ENCODE measurements at places on chromosomes 5 and 9.

DNA sequence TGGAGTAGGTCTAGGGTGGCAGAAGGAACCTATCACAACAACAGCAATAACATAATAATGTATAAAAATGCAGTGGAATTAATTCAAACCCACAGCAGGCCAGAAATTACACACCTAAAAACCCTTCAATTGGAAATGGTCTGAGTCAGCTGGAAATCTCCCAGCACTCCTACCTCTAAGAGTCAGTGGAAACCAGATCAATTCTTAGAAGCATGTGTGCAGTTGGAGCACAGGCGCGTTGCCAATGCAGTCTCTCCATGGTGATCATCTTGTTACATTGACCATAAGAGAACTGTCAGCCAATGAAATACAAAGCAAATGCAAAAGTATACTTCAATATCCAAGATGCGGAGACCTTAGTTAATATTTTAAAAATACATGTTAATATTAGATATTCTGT is 15.1 kb upstream of the CSNK1G3 start:
- no peak overlapping the region for H3K4me3 ChIP-seq
- no peaks in the 10 kb centered on the region for H3K27me3 ChIP-seq
- no peaks in the 10 kb centered on the region for H3K36me3 ChIP-seq
- no peak overlapping the region for H3K27ac ChIP-seq
- peak; percentile 58 for DNase-seq

DNA sequence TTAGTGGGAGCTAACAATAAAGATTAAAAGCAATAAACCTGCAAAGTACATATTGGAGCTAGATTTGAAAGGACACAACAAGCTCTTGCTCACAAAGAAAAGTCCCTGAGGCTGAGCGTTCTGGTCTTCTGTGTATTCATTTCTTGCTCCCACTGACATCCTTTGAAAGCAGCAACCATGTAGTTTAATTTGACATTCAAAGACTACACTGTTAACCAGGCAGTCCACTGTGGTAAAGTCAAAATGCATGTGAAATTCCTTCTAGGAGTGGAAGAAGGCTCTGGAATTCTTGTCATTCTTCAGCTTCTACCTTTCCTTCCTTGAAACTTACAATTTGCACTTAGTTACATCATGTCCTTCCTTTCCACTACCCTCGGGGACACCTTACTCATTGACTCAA is 480.7 kb downstream of the CSNK1G3 start:
- H3K27ac ChIP-seq = no peak overlapping the region
- no peak overlapping the region for H3K4me3 ChIP-seq
- no peaks in the 10 kb centered on the region for H3K4me1 ChIP-seq
- no peaks in the 10 kb centered on the region for H3K36me3 ChIP-seq
- no peak for DNase-seq
- H3K27me3 ChIP-seq = no peaks in the 10 kb centered on the region

DNA sequence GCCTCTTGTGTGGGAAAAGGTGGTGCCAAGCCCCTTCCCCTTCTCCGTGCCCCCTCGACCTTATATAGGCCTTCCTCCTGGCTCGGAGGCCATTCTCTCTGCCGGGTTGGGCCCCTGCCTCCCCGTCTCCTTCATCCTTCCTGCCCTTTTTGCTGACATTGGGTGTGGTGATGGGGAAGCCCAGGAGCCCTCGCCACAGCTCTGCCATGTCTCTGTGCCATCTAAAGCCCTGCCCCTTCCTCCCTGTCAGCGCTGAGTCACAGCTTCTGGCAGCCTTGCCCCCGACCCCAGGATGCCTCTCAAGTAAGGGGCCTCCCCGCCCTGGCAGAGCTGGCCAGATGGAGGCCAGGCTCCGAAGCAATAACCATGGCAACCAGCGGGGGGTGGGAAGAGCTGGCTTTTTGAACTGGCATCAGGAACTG is 30.4 kb downstream of the JADE2 start:
- no peak overlapping the region for H3K4me3 ChIP-seq
- peaks cover 9% of the 10 kb centered on the region for H3K4me1 ChIP-seq
- H3K27me3 ChIP-seq = no peaks in the 10 kb centered on the region
- H3K27ac ChIP-seq = peak overlapping the region; percentile 41

GRCh38 chr9:91502475-91502874 is 78.8 kb upstream of the NFIL3 start:
- DNase-seq = no peak
- H3K27ac ChIP-seq = no peak overlapping the region
- no peaks in the 10 kb centered on the region for H3K4me1 ChIP-seq
- H3K4me3 ChIP-seq = no peak overlapping the region
- no peaks in the 10 kb centered on the region for H3K36me3 ChIP-seq

- peaks cover 25% of the 10 kb centered on the region for H3K27me3 ChIP-seq
- no peaks in the 10 kb centered on the region for H3K4me1 ChIP-seq
- no peak overlapping the region for H3K27ac ChIP-seq
- H3K36me3 ChIP-seq = no peaks in the 10 kb centered on the region
- DNase-seq = no peak
These were observed 2.2 kb downstream of the LHX3 start for GRCh38 chr9:136202454-136203407.

GRCh38 chr5:89042746-89043145 is 159.8 kb upstream of the MEF2C start:
- H3K4me3 ChIP-seq = no peak overlapping the region
- no peaks in the 10 kb centered on the region for H3K36me3 ChIP-seq
- DNase-seq = no peak
- H3K27ac ChIP-seq = no peak overlapping the region

GRCh38 chr5:37710965-37711364 is 128.9 kb downstream of the GDNF start:
- no peak overlapping the region for H3K27ac ChIP-seq
- H3K4me3 ChIP-seq = no peak overlapping the region
- H3K36me3 ChIP-seq = no peaks in the 10 kb centered on the region

DNA sequence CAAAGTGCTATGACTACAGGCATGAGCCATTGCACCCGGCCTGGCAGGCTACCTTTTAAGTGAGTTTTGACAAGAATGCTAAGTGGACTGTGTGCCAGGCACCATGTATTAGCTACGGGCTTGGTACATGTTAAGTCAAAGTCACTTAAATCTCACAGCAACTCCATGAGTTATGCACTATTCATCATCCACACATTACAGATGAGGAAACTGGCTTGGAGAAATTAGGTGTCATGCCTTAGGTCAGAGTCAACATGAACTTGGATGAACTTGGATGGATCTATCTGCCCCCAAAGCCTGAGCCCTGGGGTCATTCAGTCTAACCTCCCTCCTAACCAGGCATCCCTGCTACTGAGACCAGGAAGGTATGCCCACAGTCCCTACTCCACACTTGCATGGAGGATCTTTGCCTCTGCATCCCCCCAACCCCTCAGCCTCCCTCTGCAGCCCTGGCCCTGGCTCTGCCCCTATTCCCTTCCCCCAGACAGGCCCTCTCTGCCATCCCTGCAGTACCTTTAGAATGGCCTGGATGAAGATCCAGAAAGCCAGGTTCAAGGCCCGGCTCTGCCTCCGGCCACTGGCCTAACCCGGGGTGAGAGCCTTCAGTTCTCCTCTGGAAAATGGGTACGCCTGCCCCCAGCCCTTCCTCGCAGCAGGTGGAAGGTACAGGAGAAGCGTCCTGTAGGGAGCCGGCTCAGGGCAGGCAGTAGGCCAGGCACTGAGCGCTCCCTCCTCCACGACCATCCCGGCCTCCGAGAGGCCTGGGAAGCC is 685 bp upstream of the ADGRD2 start:
- no peak for DNase-seq
- peaks cover 3% of the 10 kb centered on the region for H3K27me3 ChIP-seq
- H3K4me3 ChIP-seq = no peak overlapping the region

- no peaks in the 10 kb centered on the region for H3K27me3 ChIP-seq
- H3K4me1 ChIP-seq = no peaks in the 10 kb centered on the region
- no peak overlapping the region for H3K4me3 ChIP-seq
- DNase-seq = no peak
- no peaks in the 10 kb centered on the region for H3K36me3 ChIP-seq
These were observed 14.9 kb upstream of the TMEM252 start for GRCh38 chr9:68555437-68556150.

GRCh38 chr5:54013556-54014194 is 296.7 kb downstream of the ARL15 start:
- no peak for DNase-seq
- peaks cover 7% of the 10 kb centered on the region for H3K4me1 ChIP-seq
- H3K27ac ChIP-seq = no peak overlapping the region

- H3K36me3 ChIP-seq = no peaks in the 10 kb centered on the region
- DNase-seq = no peak
- H3K4me3 ChIP-seq = no peak overlapping the region
- no peaks in the 10 kb centered on the region for H3K27me3 ChIP-seq
- no peaks in the 10 kb centered on the region for H3K4me1 ChIP-seq
These were observed 425.1 kb downstream of the BNC2 start for GRCh38 chr9:16445141-16445920.

- no peak overlapping the region for H3K27ac ChIP-seq
- H3K4me1 ChIP-seq = no peaks in the 10 kb centered on the region
- H3K4me3 ChIP-seq = no peak overlapping the region
- no peak for DNase-seq
- H3K27me3 ChIP-seq = no peaks in the 10 kb centered on the region
These were observed 106.3 kb upstream of the SNX2 start for GRCh38 chr5:122668552-122668951.

DNA sequence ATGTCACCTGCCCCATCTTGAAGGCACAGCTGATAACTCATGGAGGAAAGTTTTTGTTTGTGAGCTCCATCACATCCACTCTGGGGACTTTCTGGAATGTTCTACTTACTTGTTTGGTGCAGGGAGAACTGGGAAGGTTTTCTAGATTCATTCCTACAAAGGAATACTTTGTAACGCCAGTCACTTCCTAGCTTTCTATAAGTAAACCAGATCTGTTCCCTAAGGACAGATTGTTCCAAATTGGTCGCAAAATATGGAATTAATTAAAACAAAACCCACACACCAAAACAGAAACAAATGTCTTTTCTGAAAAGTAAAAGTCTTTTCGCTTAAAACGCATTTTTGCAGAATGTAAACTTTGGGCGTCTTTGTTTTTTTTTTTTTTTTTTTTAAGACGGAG is 167.6 kb downstream of the PDZD2 start:
- H3K36me3 ChIP-seq = no peaks in the 10 kb centered on the region
- DNase-seq = no peak

DNA sequence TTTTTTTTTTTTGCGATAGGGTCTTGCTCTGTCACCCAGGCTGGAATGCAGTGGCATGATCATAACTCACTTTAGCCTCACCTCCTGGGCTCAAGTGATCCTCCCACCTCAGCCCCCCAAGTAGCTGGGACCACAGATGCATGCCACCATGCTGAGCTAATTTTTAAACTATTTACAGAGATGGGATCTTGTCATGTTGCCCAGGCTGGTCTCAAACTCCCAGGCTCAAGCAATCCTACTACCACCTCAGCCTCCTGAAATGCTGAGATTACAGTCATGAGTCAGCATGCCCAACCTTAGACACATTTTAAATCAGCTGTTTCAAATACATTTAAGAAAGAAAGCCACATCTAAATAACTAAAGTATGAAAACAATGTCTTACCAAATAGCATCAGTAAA is 439.0 kb downstream of the EBF1 start:
- H3K27me3 ChIP-seq = no peaks in the 10 kb centered on the region
- no peak overlapping the region for H3K27ac ChIP-seq
- no peaks in the 10 kb centered on the region for H3K36me3 ChIP-seq
- H3K4me3 ChIP-seq = no peak overlapping the region
- no peaks in the 10 kb centered on the region for H3K4me1 ChIP-seq
- DNase-seq = no peak

DNA sequence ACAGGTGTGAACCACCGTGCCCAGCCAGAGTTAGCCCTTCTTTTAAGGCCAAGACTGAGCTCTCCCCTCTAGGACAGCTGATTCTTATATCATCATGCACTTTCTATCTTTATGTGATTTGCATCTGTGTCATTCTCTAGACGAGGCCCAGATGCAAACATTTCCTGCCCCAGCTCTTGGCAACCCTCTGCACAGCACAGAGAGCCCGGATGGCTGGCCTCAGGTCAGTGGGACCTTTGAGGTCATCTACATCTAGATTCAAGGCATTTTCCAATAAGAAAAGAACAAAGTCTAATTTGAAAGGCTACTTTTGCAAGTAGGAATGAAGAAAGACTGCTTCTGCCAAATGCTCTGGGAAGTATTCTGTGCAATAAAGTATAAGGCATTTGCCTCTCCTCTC is 109.0 kb upstream of the DAB2 start:
- H3K27me3 ChIP-seq = no peaks in the 10 kb centered on the region
- no peak overlapping the region for H3K27ac ChIP-seq
- H3K4me3 ChIP-seq = no peak overlapping the region
- no peaks in the 10 kb centered on the region for H3K4me1 ChIP-seq
- no peaks in the 10 kb centered on the region for H3K36me3 ChIP-seq
- DNase-seq = no peak

DNA sequence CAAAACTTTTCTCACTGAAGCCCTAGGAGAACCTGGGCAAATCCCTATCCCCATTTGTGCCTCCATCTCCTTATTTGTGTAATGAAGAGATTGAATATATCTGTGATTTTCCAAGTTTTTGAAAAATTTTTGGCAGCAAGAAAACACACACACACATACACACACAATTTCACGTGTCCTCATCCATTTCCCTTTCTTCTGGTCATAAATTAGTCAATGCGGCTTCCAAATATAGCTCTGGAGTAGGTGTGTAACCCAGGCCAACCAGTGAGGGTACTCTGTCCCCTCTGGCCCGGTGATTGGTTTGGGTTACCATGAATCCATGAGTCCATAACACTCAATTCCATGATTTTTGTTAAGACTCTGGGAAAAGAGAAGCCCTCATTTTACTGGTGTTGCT is 12.7 kb downstream of the CSF1R start:
- no peak overlapping the region for H3K4me3 ChIP-seq
- H3K36me3 ChIP-seq = no peaks in the 10 kb centered on the region
- no peaks in the 10 kb centered on the region for H3K4me1 ChIP-seq
- H3K27me3 ChIP-seq = no peaks in the 10 kb centered on the region
- H3K27ac ChIP-seq = no peak overlapping the region

DNA sequence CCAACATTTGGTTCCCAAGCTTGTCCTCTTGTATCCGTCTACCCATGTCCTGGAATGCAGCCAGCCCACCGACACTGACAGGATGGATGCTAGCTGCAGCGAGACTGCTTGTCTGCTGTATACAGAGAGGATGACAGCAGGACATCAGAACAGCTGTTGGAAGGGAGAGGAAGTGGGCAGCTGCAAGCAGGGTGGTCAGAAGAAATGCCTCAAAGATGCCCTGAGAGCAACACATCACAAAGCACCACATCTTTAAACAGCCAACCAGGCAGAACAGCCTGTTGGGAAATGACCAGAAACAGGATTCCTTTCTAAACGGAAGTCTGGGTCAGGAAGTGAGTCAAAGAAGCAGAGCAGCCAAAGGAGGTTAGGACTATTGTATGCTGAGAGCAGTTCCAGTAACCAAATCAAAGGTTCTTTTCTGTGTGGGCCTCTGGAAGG is 219.1 kb downstream of the NDUFS4 start:
- no peaks in the 10 kb centered on the region for H3K27me3 ChIP-seq
- no peaks in the 10 kb centered on the region for H3K36me3 ChIP-seq
- no peaks in the 10 kb centered on the region for H3K4me1 ChIP-seq
- DNase-seq = no peak

- peak overlapping the region; percentile 86 for H3K4me3 ChIP-seq
- DNase-seq = peak; percentile 73
- H3K4me1 ChIP-seq = peaks cover 15% of the 10 kb centered on the region
- H3K36me3 ChIP-seq = no peaks in the 10 kb centered on the region
- H3K27ac ChIP-seq = peak overlapping the region; percentile 92
These were observed 46.8 kb upstream of the RNF20 start for GRCh38 chr9:101486693-101487442.

- H3K4me3 ChIP-seq = no peak overlapping the region
- no peak for DNase-seq
- no peaks in the 10 kb centered on the region for H3K36me3 ChIP-seq
- no peaks in the 10 kb centered on the region for H3K27me3 ChIP-seq
These were observed 628.8 kb upstream of the RGMB start for GRCh38 chr5:98144710-98145109.

GRCh38 chr9:87180361-87180760 is 233.1 kb upstream of the GAS1 start:
- H3K27me3 ChIP-seq = no peaks in the 10 kb centered on the region
- no peak overlapping the region for H3K27ac ChIP-seq
- no peak overlapping the region for H3K4me3 ChIP-seq
- no peaks in the 10 kb centered on the region for H3K36me3 ChIP-seq
- H3K4me1 ChIP-seq = no peaks in the 10 kb centered on the region
- no peak for DNase-seq
